ENCODE measurements at places on chromosomes 6 and 20. TPM values are rescaled to one million over a fixed set of nuclear protein-coding genes. Genes with fewer than 3 reads are reported as not detected.

DNA sequence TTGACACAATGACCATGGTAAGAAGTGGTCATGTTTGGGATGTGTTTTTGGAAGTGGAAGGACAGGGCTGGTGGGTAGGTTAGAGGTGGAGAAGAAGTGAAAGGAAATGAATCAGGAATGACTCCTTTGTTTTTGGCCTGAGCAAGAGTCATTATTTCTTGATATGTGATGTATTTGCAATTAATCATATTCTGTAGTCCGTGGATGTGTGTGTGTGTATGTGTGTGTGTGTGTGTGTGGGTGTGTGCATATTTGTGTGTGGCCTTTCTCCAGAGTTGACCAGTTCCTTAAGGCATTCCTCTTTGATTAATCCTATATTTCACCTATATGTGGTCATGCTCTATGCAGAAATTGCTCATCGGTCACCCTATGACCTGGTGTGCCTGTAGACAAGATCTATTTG, 130.7 kb downstream of the UTRN start:
- no peaks in the 10 kb centered on the region for H3K36me3 ChIP-seq
- no peak overlapping the region for H3K27ac ChIP-seq
- H3K27me3 ChIP-seq = no peaks in the 10 kb centered on the region
- no peak for DNase-seq
- no peaks in the 10 kb centered on the region for H3K4me1 ChIP-seq

- H3K27me3 ChIP-seq = no peaks in the 10 kb centered on the region
- no peaks in the 10 kb centered on the region for H3K36me3 ChIP-seq
- peaks cover 7% of the 10 kb centered on the region for H3K4me1 ChIP-seq
- no peak overlapping the region for H3K27ac ChIP-seq
- no peak overlapping the region for H3K4me3 ChIP-seq
Observed at GRCh38 chr6:142784344-142784743, 160.6 kb downstream of the HIVEP2 start.

DNA sequence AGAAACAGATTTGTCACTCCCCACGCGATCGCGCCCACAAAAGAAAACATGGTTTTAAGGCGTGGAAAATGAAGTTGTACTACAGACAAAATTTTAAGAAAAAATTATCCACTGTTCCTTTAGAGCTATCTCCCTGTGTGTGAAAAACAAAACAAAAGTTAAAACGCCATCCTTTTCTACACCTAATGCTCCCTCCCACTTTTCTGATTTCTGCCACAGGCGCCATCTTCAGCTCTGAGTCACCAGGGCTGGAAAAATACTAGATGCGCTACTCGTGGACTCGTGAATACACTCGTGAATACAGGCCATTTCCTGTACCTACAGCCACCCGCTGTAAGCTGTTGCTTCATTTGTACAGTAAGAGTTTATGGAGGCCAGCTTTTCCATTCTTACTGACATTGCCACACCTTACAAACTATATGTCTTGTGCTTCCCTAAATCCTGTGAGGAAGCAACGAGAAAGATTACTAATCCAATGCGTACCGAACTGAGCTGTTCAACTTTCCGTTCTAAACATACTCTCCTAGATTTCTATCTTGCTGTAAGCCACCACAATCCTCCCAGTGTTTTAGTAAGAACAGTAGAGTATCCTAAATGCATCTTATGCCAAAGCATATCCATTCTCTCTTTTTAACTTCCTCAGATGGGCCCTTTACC, 773 bp upstream of the AHI1 start:
- no peaks in the 10 kb centered on the region for H3K36me3 ChIP-seq
- peak overlapping the region; percentile 99 for H3K27ac ChIP-seq
- H3K4me1 ChIP-seq = peaks cover 18% of the 10 kb centered on the region
- H3K4me3 ChIP-seq = peak overlapping the region; percentile 59
- no peaks in the 10 kb centered on the region for H3K27me3 ChIP-seq
- DNase-seq = peak; percentile 77

GRCh38 chr6:169498916-169499513, 202.8 kb downstream of the WDR27 start:
- H3K27ac ChIP-seq = no peak overlapping the region
- H3K4me1 ChIP-seq = no peaks in the 10 kb centered on the region
- no peak overlapping the region for H3K4me3 ChIP-seq
- no peak for DNase-seq
- H3K27me3 ChIP-seq = no peaks in the 10 kb centered on the region

DNA sequence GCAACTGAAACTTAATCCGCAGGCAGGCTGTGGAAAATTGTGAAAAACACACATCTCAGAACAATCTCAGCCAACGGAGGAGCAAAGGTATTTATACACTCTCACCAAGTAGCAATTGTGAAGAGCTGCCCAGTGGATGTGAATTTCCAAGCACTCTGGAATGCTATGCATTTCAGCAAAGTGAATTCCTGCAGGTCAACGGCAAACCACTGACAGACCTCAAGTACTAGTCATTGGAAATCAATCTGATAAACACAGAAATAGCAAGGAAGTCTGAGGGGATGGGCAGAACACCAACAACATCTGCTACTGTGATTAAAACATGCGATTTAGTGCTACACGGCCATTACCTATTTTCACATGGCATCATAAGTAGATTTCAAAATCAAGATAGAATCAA, 429.1 kb downstream of the HTR1B start:
- no peak for DNase-seq
- H3K27me3 ChIP-seq = no peaks in the 10 kb centered on the region
- no peaks in the 10 kb centered on the region for H3K36me3 ChIP-seq
- no peaks in the 10 kb centered on the region for H3K4me1 ChIP-seq
- H3K4me3 ChIP-seq = no peak overlapping the region

GRCh38 chr6:25311331-25311840, 32.2 kb downstream of the CARMIL1 start:
- no peaks in the 10 kb centered on the region for H3K36me3 ChIP-seq
- no peaks in the 10 kb centered on the region for H3K27me3 ChIP-seq
- no peak overlapping the region for H3K4me3 ChIP-seq
- H3K4me1 ChIP-seq = peaks cover 24% of the 10 kb centered on the region
- no peak for DNase-seq

The CALHM6 gene
- total RNA-seq = 1.3 TPM

- no peak overlapping the region for H3K27ac ChIP-seq
- DNase-seq = no peak
- H3K36me3 ChIP-seq = no peaks in the 10 kb centered on the region
- no peak overlapping the region for H3K4me3 ChIP-seq
- no peaks in the 10 kb centered on the region for H3K4me1 ChIP-seq
Observed at GRCh38 chr6:44951253-44951747, 376.8 kb upstream of the RUNX2 start.

DNA sequence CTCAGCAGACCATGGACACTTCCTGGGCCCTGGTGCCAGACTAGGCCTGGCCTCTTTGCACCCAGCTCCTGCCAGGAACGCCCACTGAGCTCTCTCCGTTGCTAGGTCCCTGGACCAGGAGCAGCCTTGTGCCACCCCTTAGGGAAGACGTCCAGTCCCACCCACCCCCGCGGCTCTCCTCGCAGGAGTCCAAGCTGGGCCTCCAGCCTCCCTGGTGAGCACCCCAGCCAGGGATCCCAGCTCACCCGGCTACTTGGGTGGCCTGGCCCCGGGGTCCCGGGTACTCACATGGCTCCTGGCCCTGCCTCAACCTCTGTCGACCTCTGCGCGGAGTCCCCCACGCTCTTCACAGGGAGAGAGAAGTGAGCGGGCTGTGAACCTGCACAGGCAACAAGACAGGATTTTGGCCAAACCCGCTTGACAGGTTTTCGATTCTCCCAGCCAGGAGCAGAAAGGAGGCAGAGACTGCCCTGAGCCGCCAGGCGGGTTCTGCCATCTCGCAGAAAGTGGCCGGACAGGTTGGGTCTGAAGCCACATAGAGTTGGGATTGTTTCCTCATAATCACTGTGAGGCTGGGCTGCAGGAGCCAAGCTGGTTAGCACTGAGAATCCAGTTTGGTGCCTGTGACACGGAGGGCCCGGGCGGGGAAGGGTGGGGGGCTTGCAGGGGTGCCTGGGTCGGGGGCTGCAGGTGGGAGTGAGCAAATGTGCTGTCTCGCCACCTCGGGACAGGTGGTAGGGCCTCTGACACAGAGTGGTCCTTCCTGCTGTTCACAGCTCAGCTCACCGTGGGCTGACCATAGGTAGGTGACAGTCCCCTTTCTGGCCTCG, at the start of gene RBBP8NL:
Gene RBBP8NL (minus strand): TSS at position 368 of the 830 bp plus-strand sequence. CDS start 7,892 bp downstream, outside the sequence.
- H3K4me3 ChIP-seq = no peak within 1 kb of the TSS
- no peaks in the 10 kb centered on the region for H3K27me3 ChIP-seq
- peaks cover 39% of the 10 kb centered on the region for H3K4me1 ChIP-seq
- no peaks in the 10 kb centered on the region for H3K36me3 ChIP-seq
- peak; percentile 97 for DNase-seq

- H3K4me1 ChIP-seq = no peaks in the 10 kb centered on the region
- H3K4me3 ChIP-seq = no peak overlapping the region
- H3K27me3 ChIP-seq = no peaks in the 10 kb centered on the region
- H3K36me3 ChIP-seq = no peaks in the 10 kb centered on the region
Observed at GRCh38 chr6:76677017-76677416, 604.6 kb upstream of the IMPG1 start.

GRCh38 chr6:17705428-17705777, 1.3 kb downstream of the NUP153 start:
- H3K4me3 ChIP-seq = peak overlapping the region; percentile 91
- DNase-seq = peak; percentile 55
- H3K4me1 ChIP-seq = peaks cover 25% of the 10 kb centered on the region
- no peaks in the 10 kb centered on the region for H3K27me3 ChIP-seq
- H3K36me3 ChIP-seq = no peaks in the 10 kb centered on the region

DNA sequence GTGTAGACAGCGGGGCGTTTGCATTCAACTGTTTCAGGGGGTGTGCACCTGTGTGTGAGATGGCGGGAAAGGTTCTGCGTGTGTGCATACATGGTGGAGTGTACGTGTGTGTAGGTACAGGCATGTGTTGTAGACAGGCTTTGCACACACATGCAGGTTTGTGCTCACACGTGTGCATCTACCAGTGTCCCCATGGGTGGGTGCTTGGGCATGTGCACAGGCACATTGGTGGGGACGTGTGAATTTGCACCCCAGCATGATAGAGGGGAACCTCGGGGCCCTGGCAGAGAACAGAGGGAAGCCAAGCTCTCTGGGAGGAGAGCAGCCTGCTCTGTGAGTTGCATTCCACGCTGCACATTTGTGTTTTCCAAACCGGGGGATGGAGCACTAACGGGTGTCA, 250.2 kb downstream of the PREX1 start:
- no peaks in the 10 kb centered on the region for H3K36me3 ChIP-seq
- H3K27ac ChIP-seq = no peak overlapping the region
- H3K4me1 ChIP-seq = no peaks in the 10 kb centered on the region
- DNase-seq = no peak

The SRSF12 gene
- total RNA-seq = 0.88 TPM

The EMILIN3 gene
- total RNA-seq = 0.45 TPM

DNA sequence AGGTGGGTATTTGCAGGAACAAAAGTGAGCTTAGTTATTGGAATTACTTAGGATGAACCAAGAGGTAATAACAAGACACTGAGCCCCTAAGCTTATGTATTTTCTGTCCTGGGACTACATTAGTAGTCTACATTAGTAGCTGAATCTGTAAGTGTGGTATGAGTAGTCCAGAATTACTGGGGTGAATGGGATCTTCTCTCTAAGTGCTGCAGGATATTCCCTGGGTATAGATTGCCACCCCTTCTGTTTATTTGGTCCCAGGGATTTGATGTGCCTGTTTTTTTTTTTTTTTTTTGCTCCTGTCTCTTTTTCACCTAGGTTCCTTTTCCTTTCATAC, 5.9 kb downstream of the CD2AP start:
- DNase-seq = no peak
- peaks cover 25% of the 10 kb centered on the region for H3K4me1 ChIP-seq
- H3K4me3 ChIP-seq = no peak overlapping the region

GRCh38 chr6:133951881-133952814, 876 bp upstream of the TBPL1 start:
- H3K27me3 ChIP-seq = no peaks in the 10 kb centered on the region
- H3K27ac ChIP-seq = peak overlapping the region; percentile 93
- DNase-seq = peak; percentile 54
- peaks cover 29% of the 10 kb centered on the region for H3K4me1 ChIP-seq
- H3K36me3 ChIP-seq = no peaks in the 10 kb centered on the region
- H3K4me3 ChIP-seq = peak overlapping the region; percentile 53

DNA sequence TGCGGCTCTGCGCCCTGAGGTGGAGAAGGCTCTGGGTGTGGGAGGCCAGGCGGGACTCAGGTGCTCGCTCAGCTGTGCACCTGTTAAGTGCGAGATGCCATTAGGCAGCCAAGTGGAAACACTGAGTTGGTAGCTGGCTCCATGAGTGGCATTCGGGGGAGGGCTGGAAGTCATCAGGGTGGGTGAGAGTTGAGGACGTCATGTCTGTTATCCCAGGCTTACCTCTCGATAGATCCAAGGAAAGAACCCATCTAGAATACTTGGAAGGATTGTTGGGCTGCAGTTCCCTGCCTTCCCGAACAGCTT, 41.3 kb downstream of the TAF8 start:
- H3K27ac ChIP-seq = peak overlapping the region; percentile 88
- DNase-seq = peak; percentile 98
- H3K36me3 ChIP-seq = no peaks in the 10 kb centered on the region
- H3K27me3 ChIP-seq = no peaks in the 10 kb centered on the region
- H3K4me1 ChIP-seq = peaks cover 72% of the 10 kb centered on the region

The SYNE1 gene
- 521 TPM for total RNA-seq

GRCh38 chr20:58308680-58309527, 611 bp upstream of the RAB22A start:
- peaks cover 19% of the 10 kb centered on the region for H3K4me1 ChIP-seq
- DNase-seq = peak; percentile 52
- H3K27me3 ChIP-seq = no peaks in the 10 kb centered on the region
- H3K4me3 ChIP-seq = peak overlapping the region; percentile 44
- H3K36me3 ChIP-seq = peaks cover 11% of the 10 kb centered on the region

Data from thyroid gland (tissue), 4 donors.